IMR-90 (cell line): ENCODE measurements at places on chromosomes 2 and 18.

DNA sequence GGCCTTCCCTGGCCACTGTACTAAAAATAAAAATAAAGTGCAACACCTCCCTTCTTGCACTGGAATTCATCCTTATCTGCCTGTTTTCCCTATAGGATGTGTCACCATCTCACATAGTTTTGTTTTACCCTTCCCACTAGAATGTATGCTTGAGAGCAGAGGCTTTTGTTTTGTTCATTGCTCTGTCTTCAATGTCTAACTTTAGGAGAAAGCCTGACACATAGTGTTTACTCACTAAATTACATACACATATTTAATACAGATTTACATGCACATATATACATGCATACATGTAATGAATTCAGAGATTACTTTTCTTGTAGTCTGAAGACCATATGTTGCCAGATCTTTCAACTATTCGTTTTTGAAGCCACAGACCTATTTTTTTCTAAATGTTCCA is 23.0 kb downstream of the CD302 start:
- H3K4me3 ChIP-seq, result no peak overlapping the region

DNA sequence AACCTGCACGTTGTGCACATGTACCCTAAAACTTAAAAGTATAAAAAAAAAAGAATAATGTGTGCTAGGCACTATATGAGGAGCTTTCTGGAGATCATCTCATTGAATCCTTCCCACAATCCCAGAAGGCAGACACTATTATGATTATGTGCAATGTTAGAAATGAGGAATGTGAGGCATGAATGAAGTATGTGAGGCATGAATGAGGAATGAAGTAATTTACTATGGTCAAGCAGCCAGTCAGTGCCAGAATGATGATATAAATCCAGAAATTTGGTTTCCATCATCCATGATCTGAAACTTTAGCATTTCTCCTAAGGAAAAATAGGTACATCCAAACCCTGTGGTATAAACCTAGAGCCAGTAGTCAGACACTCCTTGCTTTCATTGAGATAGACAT is 42.0 kb downstream of the CCDC148 start:
- DNase-seq, result peak; percentile 64
- peak overlapping the region; percentile 34; the same call in 1 of the 2 replicates for H3K27ac ChIP-seq
- H3K4me1 ChIP-seq, result peaks cover 10% of the 10 kb centered on the region; the same call in 1 of the 2 replicates

DNA sequence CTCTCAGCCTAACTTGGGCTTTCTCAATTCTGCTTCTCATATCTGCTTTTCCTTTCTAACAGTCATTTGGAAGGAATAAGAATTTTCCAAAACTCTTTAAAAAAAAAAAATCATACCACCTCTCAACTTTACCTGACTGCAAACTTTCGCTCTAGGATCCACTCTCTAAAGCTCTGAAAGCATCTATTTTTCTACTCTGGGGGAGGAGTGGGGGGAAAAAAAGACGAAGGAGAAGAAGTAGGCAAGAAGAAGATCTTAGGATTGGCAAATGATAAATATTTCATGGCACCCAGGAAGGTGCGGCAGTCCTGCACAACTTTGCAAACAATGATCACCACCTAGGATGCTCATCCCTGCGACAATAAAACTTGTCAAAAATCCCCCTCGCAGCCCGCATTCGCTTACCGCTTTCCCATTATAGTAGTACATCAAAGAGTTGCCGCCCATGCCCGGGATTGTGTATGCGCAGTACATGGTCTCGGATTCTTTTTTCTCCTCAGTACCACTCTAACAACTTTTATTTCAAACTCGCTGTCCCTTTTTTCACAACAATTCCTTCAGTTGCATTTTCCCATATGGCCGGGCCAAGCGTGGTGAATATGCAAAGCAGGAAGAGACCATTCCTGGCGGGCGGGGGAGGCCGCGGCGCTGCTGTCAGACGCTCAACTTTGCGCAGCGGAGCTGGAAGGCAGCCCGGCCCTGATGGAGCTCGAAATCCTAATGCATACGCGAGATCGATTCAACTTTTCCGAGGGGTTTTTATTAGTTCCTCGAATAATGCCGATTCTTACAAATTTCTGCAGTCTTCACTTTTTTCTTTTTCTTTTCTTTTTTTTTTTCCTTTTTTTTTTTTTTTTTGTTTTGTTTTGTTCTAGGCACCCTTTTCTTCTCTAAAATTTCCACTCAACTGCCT is 266.5 kb downstream of the TCF4 start:
- peak overlapping the region; percentile 82 for H3K27ac ChIP-seq
- peaks cover 3% of the 10 kb centered on the region; the same call in 1 of the 2 replicates for H3K4me1 ChIP-seq
- H3K27me3 ChIP-seq, result no peaks in the 10 kb centered on the region
- peak overlapping the region; percentile 61 for H3K4me3 ChIP-seq

GRCh38 chr2:200828572-200829257 is 17.0 kb downstream of the BZW1 start:
- DNase-seq, result no peak
- no peak overlapping the region for H3K4me3 ChIP-seq
- no peak overlapping the region for H3K27ac ChIP-seq
- H3K36me3 ChIP-seq, result peaks cover 4% of the 10 kb centered on the region; the same call in 1 of the 2 replicates

GRCh38 chr2:122077771-122078170 is 322.3 kb downstream of the TSN start:
- no peak overlapping the region for H3K27ac ChIP-seq
- no peaks in the 10 kb centered on the region for H3K36me3 ChIP-seq
- no peaks in the 10 kb centered on the region for H3K27me3 ChIP-seq
- no peak for DNase-seq
- no peaks in the 10 kb centered on the region for H3K4me1 ChIP-seq

DNA sequence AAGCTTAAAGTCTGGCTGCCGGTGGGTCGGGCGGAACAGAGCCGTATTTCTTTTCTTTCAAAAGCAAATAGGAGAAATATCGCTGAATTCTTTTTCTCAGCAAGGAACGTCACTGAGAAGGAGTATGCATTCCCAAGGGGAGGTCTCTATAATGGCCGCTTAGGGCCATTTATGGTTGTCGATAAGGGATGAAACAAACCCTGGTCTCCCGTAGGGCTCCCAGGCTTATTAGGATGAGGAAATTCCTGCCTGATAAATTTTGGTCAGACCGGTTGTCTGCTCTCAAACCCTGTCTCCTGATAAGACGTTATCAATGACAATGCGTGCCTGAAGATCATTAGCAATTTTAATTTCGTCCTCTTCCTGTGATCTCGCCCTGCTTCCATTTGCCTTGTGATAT is 227.7 kb upstream of the ZEB2 start:
- no peaks in the 10 kb centered on the region for H3K36me3 ChIP-seq
- no peak for DNase-seq
- no peak overlapping the region for H3K27ac ChIP-seq

DNA sequence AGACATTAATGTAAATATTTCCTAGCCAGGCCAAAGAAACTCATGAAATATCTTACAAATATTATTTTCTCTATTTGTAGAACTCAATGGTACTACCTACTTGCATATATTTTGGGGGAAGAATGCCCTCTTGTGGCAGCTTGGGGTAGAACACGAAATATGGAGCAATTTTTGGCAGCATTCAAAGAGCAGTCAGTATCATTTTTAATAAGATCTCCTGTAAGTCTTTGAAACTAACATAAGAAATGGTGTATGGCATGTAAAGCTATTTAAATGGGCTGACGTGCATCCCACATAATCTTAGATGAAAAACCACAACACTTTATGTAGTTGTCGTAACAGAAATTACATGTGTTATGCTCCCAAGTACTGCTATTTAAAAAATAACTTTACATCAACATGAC is 62.3 kb upstream of the CCDC195 start:
- DNase-seq, result peak; percentile 60
- no peak overlapping the region for H3K27ac ChIP-seq
- no peak overlapping the region for H3K4me3 ChIP-seq
- no peaks in the 10 kb centered on the region for H3K27me3 ChIP-seq
- 0 out of 2 replicates have a peak, but pooled peaks cover 2% of the 10 kb centered on the region for H3K4me1 ChIP-seq

- no peak for DNase-seq
- H3K4me1 ChIP-seq, result peaks cover 7% of the 10 kb centered on the region
- no peak overlapping the region for H3K27ac ChIP-seq
- no peaks in the 10 kb centered on the region for H3K36me3 ChIP-seq
- H3K4me3 ChIP-seq, result no peak overlapping the region
- no peaks in the 10 kb centered on the region for H3K27me3 ChIP-seq
Observed at GRCh38 chr2:107597507-107597906, 229.2 kb upstream of the RGPD4 start.

- no peaks in the 10 kb centered on the region; the same call in 1 of the 2 replicates for H3K36me3 ChIP-seq
- H3K27ac ChIP-seq, result no peak overlapping the region
- no peaks in the 10 kb centered on the region for H3K27me3 ChIP-seq
- no peak for DNase-seq
Observed at GRCh38 chr18:10946058-10946457, 203.3 kb downstream of the PIEZO2 start.

GRCh38 chr2:57893786-57894185 is 152.8 kb upstream of the VRK2 start:
- H3K4me1 ChIP-seq, result peaks cover 2% of the 10 kb centered on the region
- H3K27me3 ChIP-seq, result no peaks in the 10 kb centered on the region
- H3K36me3 ChIP-seq, result no peaks in the 10 kb centered on the region
- H3K27ac ChIP-seq, result no peak overlapping the region

GRCh38 chr2:173101687-173102086 is 26.0 kb downstream of the MAP3K20 start:
- no peaks in the 10 kb centered on the region for H3K27me3 ChIP-seq
- peak; percentile 76 for DNase-seq
- peaks cover 4% of the 10 kb centered on the region; the same call in 1 of the 2 replicates for H3K4me1 ChIP-seq
- no peak overlapping the region for H3K4me3 ChIP-seq

- H3K36me3 ChIP-seq, result peaks cover 24% of the 10 kb centered on the region
- no peaks in the 10 kb centered on the region for H3K4me1 ChIP-seq
- no peak for DNase-seq
- H3K27me3 ChIP-seq, result no peaks in the 10 kb centered on the region
- no peak overlapping the region for H3K4me3 ChIP-seq
Observed at GRCh38 chr2:230457073-230457768, 41.2 kb downstream of the SP100 start.

GRCh38 chr2:238790126-238790832 is 57.6 kb upstream of the TWIST2 start:
- H3K36me3 ChIP-seq, result no peaks in the 10 kb centered on the region
- H3K4me1 ChIP-seq, result no peaks in the 10 kb centered on the region; the same call in 1 of the 2 replicates
- H3K4me3 ChIP-seq, result no peak overlapping the region

- H3K27me3 ChIP-seq, result no peaks in the 10 kb centered on the region
- H3K4me3 ChIP-seq, result no peak overlapping the region
- H3K36me3 ChIP-seq, result no peaks in the 10 kb centered on the region
- H3K27ac ChIP-seq, result no peak overlapping the region; the same call in 1 of the 2 replicates
Observed at GRCh38 chr2:20167356-20167755, 57.6 kb downstream of the SDC1 start.
